NCI-H1930 (cell line): ENCODE measurements at places on chromosomes 6 and 20.

- no peak for DNase-seq
These were observed 57.1 kb upstream of the NNAT start for GRCh38 chr20:37463726-37464494.

DNA sequence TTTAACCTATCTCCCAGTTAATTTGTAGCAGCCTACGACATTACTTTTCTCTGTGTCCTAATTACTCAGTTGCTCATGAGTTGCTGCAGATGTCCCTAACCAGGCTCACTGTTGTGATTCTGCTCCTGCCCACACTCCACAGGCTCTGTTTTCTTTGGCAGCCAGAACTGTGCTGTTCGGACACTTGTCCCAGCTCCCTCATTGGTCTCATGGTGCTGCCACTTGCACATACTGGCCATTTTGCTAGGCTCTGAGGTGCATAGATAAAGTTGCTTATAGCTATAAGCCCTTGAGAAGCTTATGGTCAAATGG is 55.0 kb downstream of the NOX3 start:
- no peak for DNase-seq

GRCh38 chr6:163790266-163790840 is 375.8 kb downstream of the QKI start:
- no peak for DNase-seq

DNA sequence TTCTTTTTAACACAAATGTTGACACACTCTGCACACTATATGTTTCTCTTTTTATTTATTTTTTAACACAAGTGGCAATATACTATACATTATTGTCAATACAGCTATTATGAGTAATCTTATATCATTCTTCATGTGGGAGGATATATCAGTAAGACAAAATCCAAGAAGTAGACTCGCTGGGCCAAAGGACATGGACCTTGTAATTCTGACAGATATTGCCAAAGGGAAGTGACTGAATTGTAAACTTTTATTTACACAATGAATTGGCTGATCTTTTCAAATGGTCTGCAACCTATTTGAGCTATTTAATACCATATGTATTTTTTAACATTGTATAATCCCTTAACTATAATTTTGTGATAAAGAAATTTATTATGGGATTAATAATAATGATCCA is 56.0 kb downstream of the CCDC170 start:
- no peak for DNase-seq

DNA sequence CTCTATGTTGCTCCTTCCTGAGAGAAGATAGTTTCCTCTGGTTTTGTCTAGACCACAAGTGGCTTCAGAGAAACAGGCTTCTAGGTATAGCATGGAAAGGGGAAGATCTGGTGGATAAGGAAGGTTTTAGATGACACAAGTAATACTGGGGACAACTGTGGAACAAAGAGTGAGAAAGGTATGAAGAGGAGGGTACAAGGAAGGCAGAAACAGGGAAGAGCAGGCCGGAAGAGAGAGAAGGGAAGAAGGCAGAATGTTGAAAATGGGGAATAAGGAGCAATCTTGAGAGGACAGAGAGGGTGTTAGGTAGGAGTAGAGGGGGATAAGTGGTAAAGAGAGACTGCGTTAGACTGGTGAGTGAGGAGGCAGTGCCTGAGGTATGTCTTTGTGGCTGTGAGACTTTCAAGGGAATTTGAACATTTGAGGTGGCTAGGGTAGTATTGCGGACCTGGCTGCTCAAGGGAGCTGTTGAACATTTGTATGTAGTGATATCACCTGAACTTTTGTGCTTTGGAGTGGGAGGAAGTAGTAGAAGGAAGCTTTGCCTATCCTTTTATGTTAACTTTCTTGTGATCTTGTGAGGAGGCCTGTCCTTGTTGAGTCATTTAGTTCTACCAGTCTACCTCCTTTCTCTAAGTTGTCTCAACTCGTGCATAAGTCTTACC is 69.5 kb downstream of the FOXO3 start:
- no peak for DNase-seq

GRCh38 chr6:21588481-21589351 is 4.8 kb upstream of the SOX4 start:
- DNase-seq: peak; percentile 72

DNA sequence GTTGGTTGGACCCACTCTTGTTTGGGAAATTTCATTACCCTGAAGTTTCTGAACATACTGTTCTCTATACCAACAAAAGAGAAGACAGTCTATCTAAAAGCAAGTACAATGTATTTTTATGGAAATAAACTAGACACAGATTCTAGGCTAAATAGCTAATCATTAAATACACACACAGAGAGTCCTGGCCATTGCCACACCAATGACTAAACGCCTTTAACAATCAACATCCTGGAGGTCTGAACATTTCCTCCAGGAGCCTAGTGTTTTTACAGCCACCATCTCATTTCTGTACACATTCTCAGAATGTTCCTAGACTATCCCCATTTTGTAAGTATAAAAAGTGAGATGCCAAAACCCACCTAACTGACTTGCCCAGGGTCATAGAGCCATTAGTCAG is 141.6 kb upstream of the RREB1 start:
- DNase-seq: no peak

DNA sequence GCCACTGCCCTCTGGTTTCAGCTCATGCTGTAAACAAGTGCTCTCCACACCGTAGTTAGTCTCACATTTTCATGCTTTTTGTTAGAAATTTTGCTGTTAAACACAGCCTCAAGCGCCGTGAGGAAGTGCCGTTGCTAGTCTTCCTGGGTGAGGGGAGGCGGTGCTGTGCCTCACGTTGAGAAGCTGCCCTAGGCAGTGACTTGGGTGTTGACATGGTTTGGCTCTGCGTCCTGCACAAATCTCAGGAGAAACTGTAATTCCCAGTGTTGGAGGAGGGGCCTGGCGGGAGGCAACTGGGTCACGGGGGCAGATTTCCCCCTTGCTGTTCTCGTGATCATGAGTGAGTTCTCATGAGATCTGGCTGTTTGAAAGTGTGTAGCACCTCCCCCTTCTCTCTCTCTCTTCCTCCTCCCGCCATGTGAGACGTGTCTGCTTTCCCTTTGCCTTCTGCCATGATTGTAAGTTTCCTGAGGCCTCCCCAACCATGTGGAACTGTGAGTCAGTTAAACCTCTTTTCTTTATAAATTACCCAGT is 95.8 kb downstream of the ERMARD start:
- DNase-seq: no peak

DNA sequence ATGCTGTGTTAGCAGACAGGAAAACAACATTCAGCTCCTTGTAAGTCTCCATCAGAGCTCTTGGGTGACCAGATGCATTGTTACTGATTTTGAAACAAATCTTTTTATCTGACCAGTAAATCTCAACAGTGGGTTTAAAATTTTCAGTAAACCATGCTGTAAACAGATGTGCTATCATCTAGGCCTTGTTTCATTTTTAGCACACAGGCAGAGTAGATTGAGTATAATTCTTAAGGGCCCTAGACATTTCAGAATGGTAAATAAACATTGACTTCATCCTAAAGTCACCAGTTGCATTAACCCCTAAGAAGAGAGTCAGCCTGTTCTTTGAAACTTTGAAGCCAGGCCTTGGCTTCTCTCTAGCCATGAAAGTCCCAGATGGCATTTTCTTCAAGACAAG is 237.2 kb upstream of the BMP2 start:
- DNase-seq: no peak

DNA sequence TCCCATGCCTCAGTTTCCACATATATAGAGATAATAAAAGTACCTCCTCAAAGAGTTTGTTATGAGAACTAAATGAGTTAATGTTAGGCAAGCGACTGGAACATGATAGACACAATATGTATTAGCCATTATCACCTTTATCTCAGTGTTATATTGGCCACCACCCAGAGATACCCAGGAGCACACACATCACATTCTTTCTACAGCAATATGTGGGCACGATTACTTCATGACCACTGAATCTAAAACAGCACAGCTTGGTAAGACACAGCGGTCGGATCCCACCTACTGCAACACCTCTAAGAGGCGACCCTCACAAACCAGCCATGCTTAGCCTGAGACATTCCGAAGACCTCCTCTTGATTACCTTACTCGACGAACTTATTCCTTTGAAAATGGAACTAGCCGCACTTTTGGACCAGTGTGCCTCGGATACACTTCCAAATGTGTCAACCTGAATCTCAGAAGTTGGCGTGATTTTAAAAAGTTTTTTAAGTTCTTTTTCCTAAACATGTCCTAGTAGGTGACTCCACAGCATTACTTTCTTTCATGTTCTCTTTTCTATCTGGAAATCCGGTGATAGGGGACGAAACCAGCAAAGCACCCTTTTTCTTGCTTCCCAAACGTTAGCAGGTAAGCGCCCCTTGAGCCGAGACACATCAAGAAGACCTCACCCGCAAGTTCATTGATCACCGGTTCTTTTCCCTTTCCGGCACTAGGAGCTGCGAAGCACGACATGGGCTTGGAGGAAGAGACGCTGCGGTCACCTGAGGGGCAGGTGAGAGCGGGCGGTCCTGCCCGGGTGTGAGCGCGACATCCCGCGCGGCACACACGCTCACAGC is 923 bp downstream of the GMDS start:
- no peak for DNase-seq

GRCh38 chr20:5031206-5031557 is 29.9 kb upstream of the SLC23A2 start:
- DNase-seq: no peak

DNA sequence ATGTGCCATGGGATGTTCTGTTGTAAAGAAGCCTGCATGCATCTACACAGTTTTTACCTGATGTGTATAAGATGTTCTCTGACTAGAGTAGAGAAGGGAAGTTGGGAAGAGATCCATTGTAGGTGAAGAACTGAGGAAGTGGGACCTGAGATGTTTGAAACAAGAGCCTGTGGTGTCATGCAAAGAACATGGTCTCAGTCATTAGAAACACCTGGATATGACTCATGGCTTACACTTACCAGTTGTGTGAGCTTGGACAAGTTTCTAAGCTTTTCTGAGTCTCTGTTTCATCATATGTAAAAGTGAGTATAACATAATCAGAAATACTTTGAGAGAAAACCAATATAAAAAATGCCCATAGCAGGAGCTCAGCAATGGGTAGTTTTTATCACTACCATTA is 51.9 kb upstream of the SEC63 start:
- no peak for DNase-seq

DNA sequence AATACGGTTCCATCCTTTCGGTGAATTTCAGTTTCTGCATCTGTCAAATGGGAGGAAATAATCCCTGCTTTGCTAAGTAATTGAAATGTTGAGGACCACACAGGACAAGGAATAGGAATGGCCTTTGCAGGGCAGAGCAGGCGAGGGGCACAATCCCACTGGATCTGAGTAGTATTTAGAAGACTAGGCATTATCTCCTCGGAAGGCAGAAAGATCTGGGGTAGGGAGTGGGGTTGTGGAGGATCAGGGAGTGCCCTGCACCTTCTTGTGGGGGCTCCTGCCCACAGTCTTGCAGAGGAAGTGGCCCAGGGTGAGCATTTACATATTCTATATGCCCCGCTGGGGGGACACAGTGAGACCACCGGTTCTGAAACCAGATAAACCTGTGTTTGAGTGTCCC is 87.1 kb upstream of the SIRPA start:
- no peak for DNase-seq

GRCh38 chr6:170253910-170254269 is 37.0 kb downstream of the DLL1 start:
- DNase-seq: no peak

- peak; percentile 81 for DNase-seq
These were observed 4.3 kb downstream of the GABBR1 start for GRCh38 chr6:29628419-29629281.

DNA sequence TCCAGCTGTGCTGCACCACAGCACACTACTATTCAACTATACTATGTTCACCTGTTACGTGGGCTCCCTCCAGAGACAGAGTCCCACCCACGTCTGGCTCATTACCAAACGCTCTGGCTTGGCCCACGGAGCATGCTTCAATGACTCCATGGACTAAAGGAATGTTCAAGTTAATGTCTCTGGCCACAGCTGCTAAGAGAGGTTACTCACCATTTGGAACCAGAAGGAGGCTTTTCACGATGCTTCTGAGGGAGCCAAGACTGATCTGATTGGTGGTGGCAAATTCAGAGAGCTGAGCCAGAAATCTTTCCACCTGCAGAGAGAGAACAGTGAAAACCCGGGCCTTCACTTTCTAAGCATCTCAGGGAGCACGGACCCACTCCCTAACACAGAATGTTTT is 15.6 kb downstream of the COMMD7 start:
- DNase-seq: no peak

- DNase-seq: no peak
These were observed 25.9 kb downstream of the KIZ start for GRCh38 chr20:21151791-21152190.

DNA sequence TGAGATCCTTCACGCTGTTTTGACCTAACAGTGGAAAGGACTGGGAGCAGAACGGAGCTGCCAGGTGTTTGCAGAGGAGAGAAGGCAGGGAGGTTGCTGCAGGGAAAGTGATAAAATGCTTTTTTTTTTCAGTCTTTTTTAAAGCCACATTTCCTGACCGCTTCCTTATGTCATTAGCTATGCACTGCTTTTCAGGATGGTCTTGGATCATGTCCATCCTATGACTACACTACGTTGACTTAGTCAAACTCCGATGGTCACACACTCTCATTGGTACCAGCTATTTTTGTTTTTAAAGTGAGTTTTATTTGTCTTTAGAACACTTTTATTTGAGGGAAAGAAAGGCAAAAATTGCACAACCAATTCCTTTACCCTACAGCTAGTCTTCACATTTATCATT is 89.2 kb upstream of the EXOC2 start:
- DNase-seq: no peak

DNA sequence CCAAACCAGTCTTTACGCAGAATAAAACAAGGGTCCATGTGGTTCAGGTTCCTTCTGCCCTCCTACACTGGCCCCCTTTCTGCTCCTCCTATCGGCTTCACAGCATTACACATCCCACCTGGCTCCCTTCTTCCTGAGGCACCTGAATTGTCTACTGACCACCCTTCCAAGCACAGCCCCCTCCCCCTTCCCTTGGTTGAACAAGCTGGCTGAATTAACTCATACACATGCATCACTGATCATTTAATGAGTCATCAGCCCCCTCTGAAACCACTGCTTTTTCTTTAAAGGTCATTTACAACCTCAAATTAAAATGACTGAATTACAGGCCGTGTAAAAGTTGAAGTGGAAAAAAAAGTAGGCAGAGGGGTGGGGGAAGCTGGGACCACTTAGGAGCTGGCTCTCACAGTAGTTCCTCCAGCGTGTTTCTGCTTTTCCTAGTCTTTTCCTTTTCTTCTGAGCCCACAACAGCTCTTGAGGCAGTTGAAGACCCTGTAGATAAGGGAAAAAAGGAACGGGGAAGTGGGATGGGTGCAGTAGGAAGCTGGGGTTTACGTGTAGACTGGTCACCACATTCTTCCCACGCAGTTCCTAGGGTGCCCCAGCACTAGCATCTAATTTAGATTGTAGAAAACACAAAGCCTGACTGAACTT is 67.6 kb downstream of the FYN start:
- no peak for DNase-seq

- no peak for DNase-seq
These were observed 256.4 kb upstream of the MARCKS start for GRCh38 chr6:113600551-113601339.

GRCh38 chr6:35318196-35319171 is 20.9 kb downstream of the DEF6 start:
- DNase-seq: peak; percentile 85
